ENCODE measurements at places on chromosomes 3 and 15.

- peak; percentile 59 for DNase-seq
Observed at GRCh38 chr3:63351159-63352007, 73.3 kb downstream of the SYNPR start.

- DNase-seq, result peak; percentile 70
Observed at GRCh38 chr15:63610209-63610841, 13.1 kb downstream of the FBXL22 start.

GRCh38 chr15:64686130-64686735 is 89.2 kb downstream of the RBPMS2 start:
- DNase-seq, result peak; percentile 34

DNA sequence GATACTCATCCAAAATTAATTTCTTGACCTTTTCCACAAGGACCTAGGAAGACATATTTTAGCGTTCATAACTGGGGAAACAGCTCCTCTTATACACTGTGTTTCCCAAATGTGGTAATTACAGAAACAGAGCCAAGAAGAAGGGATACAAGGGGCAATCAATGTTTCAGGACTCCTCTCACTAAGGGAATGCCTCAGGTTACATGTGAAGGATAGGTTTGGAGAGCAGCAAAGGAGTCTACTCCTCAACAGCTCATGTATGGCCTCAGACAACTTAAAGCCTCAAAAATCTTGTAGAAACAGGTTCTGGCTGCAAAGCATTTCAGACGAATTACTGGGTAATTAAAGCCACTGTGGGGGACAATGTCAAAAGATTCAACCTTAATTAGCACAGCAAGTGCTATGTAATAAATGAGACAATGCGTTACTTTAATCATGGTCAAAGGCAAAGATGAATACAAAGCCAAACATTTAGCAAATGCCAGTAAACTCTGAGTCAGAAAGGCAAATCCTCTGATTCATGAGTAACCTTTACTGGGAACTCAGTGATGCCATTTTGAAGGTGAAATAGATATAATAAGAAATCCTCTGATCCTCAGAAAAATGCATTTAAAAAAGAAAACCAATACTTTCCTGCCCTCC is 1111.2 kb downstream of the TUSC7 start:
- DNase-seq, result peak; percentile 43

GRCh38 chr3:4523710-4524698 is 30.9 kb downstream of the ITPR1 start:
- DNase-seq, result peak; percentile 77

DNA sequence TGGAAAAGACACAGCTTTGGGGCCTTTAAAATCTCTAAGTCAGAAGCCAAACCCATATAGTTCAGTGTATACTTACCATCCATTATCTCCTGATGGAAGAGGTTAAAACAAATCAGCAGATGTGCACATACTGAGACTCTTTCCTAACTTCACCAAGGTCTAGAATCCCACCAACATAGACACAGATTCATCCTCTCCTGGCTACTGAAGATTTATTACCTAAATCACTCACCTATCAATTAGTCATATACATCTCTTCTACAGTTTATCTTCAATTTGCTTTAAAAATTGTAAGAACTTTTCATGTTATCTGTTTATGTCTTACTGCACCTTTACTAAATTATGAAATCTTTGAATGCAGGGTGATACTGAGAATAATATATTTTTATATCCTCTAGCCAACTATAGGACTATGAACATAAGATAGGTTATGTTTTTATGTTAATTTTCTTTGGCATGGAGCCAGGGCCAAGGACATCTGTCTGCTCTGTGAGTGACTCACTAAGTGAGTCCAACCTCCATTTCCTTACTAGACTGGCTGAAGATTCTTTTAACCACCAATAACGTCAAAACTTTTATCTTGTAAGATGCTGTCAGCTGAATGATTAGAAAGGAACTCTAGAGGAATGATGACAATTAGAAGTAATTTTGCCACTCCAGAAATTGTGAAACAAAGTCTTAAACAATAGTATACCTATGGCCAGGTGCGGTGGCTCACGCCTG is 397.6 kb downstream of the FOXP1 start:
- no peak for DNase-seq

GRCh38 chr3:106190296-106190695 is 321.5 kb upstream of the CBLB start:
- no peak for DNase-seq

GRCh38 chr15:60124460-60125070 is 120.5 kb downstream of the FOXB1 start:
- DNase-seq, result no peak

GRCh38 chr15:51117270-51117669 is 22.6 kb upstream of the TNFAIP8L3 start:
- no peak for DNase-seq

DNA sequence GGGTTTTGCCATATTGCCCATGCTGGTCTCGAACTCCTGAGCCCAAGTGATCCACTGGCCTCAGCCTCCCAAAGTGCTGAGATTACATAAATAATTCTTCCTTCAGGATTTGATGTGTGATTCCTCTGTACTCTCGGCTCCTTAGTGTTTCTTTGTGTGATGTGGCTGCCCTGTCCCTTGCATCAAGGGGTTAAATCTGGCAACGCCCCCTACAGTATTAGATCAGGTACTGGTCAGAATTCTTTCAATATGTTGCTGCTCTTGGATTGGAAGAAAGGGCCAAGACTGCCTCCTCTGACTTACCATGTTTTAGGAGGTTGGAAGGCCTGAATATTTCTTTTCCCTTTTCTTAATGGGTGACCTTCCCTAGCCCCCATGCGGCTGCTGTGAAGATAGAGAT is 390.6 kb upstream of the WNT5A start:
- DNase-seq, result no peak

GRCh38 chr3:187921391-187922074 is 176.3 kb upstream of the BCL6 start:
- no peak for DNase-seq

DNA sequence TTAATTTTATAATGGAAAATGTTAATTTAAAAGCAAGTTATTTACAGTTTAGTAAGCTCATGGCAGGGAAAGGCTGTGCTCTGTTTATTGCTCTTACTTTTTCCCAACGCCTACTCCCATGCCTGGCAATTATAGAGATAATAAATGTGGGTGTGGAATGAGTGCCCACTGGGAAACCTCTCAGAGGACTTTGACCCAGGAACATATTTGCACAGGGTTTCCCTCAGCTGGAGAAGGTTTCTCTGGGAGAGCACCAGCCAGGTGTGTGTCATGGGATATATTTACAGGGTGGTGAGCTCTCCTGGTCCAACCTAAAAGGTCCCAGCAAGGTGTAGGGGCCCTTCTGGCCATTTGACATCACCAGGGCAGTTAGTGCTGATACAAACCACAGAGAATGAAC is 27.9 kb downstream of the ZNF710 start:
- no peak for DNase-seq

GRCh38 chr3:66036586-66037148 is 2.1 kb downstream of the MAGI1 start:
- DNase-seq, result no peak

- no peak for DNase-seq
Observed at GRCh38 chr3:103644450-103644849, 1209.6 kb downstream of the ZPLD1 start.

DNA sequence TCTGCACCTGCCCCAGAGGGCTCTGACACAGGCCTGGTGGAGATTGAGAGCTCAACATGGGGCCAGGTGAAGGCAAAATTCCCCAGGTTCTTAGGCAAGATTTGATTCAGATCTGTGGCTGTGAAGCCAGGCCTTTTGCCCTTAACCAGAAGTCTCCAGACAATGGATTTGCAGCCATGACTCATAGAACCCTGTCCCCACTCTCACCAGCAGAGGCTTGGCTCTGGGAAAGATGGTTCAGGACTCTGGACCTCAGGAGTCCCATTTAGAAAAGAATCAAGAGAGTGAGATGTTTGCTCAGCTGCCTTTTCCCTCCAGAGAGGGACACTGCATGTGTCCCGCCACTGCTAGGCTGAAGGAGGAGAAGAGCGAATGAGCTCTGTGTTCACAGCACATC is 361.4 kb upstream of the ICE2 start:
- DNase-seq, result no peak

DNA sequence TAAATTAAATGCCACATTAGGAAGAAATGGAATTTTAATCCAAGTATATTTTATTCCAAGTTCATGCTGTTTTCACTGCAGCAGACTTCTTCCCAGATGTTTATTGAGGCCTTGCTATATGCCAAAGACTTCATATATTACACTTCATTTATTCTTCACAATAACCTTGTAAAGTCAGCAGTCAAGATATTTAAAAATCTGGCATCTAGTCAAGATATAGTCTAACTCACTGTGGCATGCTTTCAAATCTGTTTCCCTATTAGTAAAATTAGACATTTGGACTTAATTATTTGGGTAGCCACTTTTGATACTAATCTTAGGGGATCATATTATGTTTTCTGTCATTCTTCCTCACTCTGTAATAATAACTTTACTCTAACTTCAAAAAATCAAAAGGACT is 81.5 kb upstream of the VGLL3 start:
- no peak for DNase-seq

GRCh38 chr3:128294999-128295468 is 141.8 kb downstream of the EEFSEC start:
- DNase-seq, result no peak

- DNase-seq, result no peak
Observed at GRCh38 chr3:125957674-125958510, 11.1 kb upstream of the ROPN1B start.

DNA sequence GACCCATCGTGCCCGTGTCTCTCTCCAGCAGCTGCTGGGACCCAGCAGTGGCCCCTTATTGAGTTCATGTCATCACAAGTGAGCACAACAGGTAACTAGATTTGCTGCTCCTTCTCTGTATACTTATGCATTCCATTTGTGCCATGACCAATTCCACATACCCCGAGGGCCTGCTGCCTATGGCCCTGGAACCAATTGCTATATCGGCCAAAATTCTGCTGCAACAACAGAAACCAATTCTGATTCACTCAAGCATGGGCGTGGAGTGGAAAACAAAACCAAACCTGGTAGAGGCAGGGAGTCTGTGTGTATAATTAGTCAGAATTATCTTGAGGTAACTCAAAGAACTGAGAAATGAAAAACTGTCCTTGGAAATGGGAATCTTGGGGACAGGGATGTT is 516.6 kb downstream of the EPHB1 start:
- DNase-seq, result no peak

DNA sequence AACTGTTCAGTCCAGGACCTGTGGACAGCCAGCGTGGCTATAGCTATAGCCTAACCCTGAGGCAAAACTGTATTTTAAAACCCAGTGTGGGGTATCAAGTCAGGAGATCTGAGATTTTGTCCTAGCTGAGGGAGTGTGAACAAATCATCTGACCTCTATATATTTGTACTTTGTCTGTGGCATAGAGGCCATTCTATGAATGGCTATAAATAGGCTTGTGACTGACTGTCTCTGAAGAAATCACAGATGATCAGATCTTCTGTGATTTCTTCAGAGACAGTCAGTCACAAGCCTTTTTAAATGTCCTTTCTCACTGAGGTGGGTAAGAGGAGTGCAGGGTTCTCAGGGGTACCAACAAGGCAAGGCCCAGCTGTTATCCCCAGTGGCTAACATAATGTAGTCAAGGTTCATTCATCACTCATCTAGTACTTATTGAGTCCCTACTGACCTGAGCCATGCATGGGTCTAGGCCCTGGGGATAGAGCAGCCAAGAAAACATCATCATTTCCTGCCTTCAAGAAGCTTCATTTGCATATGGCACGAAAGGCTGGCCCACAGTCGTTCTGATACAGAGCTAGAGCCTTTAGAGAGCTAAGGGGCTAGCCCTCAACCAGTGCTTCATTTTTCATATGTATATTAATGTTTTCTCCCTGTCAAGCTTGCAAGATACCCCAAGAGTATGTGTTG is 53.3 kb downstream of the TIPARP start:
- no peak for DNase-seq

GRCh38 chr3:198079771-198080520 is 119.9 kb downstream of the LMLN start:
- DNase-seq, result no peak

- DNase-seq, result no peak
Observed at GRCh38 chr3:6089780-6090179, 771.1 kb upstream of the GRM7 start.

DNA sequence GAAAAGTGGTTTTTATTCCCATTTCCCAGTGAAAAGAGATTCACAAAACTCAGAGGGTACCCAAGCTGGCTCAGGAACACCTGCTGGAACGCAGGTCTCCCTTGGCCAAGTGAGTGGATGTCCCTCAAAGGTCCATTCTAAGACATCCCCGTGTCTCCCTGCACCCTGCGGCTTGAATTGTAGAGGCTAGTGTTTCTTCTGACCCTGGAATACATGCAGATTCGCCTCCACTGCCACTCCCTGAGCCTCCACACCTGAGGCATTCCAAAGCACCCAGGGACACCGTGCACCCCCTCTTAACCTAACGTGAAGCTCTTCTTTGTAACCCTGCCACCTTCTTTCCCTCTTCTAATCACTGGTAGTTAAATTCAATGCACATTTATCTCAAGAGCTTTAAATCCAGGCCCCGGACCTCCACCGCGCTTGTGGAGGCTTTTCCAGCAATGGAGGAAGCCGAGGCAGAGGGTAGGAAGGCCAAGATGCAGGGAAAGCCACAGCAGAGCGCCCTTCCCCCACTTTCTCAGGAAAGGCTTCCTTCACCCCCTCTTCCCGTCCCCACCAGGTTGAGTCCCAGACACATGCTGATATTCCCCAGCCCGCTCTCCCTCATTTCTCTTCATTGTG is 590 bp upstream of the ITGA11 start:
- no peak for DNase-seq

GRCh38 chr15:31437686-31438085 is 111.1 kb downstream of the KLF13 start:
- DNase-seq, result no peak

GRCh38 chr3:101253396-101253795 is 67.0 kb downstream of the IMPG2 start:
- no peak for DNase-seq

DNA sequence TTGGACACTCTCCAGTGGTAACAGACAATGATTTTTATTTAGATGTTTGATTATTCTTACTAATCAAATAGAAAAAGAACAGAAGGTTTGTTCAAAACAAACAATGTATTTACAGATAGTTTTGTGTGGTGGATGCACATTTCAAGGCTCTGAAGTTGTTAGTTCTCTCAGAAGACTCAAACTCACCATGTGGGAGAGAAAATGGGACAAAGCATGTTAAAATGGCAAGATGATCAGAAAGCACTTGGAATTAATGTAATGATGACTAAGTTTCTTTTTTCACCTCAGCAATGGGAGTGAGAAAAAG is 450.5 kb upstream of the KCNMB2 start:
- no peak for DNase-seq

DNA sequence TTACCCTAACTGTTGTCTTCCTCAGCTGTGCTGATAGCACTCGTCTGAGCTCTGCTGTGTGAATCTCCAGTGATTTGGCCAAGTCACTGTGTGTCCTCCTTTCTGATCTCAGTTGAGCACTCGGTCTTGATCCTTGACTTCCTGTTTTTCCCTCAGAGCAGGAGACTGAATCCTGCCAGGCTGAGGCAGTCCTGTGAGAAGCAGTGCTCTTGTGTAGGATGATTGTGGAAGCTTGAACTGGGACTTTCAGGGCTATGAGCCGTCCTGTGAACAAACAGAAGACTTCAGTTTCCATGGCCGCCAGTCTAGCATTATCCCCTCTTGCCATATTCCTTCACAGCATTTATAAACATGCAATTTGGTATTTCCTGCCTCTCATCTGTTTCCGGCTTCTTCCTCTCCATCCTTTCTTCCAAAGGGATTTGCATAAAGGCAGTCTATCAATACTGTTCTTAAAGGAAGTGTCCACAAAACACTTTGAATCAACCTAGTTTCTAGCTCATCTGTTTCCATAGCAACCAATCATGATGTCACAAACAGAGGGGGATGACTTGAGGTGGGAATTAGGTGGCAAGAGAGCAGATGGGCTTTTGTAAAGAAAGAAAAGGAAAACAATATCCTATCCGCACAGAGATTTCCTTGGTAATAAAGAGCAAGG is 237.2 kb downstream of the AGBL1 start:
- no peak for DNase-seq

All from fibroblast of gingiva (primary cell).